ENCODE measurements at places on chromosomes 6 and 20. TPM values are rescaled to one million over a fixed set of nuclear protein-coding genes. Genes with fewer than 3 reads are reported as not detected.

DNA sequence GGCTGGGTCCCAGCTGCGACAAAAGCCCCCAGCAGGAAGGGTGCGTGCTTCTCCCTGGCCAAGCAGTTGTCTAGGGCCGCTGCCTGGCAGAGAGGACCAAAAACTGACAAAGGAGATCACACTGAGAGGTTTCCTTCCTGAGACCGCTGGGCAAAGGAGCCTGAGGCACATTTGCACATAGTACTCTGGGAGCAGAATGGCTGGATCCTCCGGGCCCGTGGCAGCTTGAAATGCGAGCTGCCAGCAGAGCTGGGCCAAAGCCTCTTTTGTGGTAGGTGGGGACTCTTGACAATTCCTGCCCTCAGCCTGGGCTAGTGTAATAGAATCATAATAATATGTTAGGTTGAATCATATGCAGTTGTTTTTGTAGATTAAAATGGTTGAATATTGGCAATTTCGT is 33.1 kb upstream of the RNF8 start:
- DNase-seq: no peak

- no peak for DNase-seq
Measured at GRCh38 chr6:103750603-103751002, 1109.1 kb downstream of the HACE1 start.

GRCh38 chr6:76250666-76251065 is 178.2 kb upstream of the IMPG1 start:
- no peak for DNase-seq

DNA sequence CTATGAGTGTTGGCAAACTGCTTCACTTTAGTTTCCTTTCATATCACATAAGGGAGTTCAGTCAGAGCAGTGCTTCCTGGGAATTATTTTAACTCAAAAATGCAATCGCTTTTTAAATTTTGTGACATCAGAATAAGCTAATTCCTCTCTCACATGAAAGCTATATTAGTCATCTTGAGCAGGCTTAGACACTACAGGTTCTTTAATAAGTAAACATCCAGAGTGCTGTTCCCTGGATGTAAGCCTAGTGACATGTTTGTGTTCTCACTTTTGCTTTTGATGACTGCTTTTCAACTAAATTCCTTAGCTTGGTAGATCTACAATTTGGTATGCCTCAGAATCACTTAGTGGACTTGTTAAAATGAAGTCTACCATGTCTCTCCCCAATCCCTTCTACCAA is 252.7 kb upstream of the POU3F2 start:
- DNase-seq: no peak

DNA sequence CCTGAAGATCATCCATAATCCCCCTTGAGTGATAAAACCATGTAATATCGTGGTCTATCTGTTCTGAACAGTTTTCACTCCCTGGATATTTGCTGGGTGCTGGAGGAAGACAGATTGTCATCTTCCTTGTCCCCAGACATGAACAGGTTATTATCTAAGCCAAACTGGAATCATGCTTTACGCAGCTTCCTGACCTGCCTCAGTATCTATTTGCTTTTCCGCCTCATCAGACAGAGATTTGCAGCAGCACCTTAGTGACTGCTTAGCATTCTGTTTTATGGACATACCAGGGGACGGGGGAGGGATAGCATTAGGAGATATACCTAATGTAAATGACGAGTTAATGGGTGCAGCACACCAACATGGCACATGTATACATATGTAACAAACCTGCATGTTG is 124.6 kb downstream of the SLC23A2 start:
- no peak for DNase-seq

MYL9 gene
- 1,251 TPM for total RNA-seq

SLC24A3 gene
- total RNA-seq: not detected
